Osteoblast (primary cell): ENCODE measurements at places on chromosomes 1 and 21. TPM values are rescaled to one million over a fixed set of nuclear protein-coding genes. Genes with fewer than 3 reads are reported as not detected.

DNA sequence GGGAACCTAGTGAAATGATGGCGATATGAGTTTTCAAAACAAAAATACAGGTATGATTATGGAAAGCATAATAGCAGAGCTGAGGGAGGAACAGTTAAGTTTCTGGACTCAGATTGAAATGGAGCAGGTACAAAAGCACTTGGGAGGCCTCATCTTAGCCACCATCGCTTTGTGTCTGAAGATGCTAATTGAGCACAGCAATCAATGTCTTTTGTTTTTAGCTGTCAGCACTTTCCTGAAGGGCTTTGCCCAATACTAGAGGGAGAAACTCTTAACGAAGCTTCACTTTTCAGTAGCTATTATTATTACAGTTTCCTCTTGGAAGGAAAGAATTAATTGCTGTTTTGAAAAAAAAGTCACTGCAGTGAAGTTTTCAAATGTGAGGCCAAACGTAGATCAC, 348.7 kb downstream of the RWDD3 start:
- H3K27me3 ChIP-seq, result no peaks in the 10 kb centered on the region
- no peak overlapping the region for H3K4me3 ChIP-seq
- no peak overlapping the region for H3K27ac ChIP-seq
- no peaks in the 10 kb centered on the region for H3K4me1 ChIP-seq

- no peak for DNase-seq
- peaks cover 3% of the 10 kb centered on the region for H3K27me3 ChIP-seq
- H3K4me3 ChIP-seq, result no peak overlapping the region
Measured at GRCh38 chr1:109134423-109134822, 20.5 kb downstream of the ELAPOR1 start.

GRCh38 chr1:171280599-171280998, 32.3 kb downstream of the FMO1 start:
- no peak overlapping the region for H3K27ac ChIP-seq
- no peak overlapping the region for H3K4me3 ChIP-seq
- no peak for DNase-seq
- no peaks in the 10 kb centered on the region for H3K4me1 ChIP-seq

- no peak overlapping the region for H3K4me3 ChIP-seq
- no peaks in the 10 kb centered on the region for H3K36me3 ChIP-seq
- peaks cover 39% of the 10 kb centered on the region for H3K4me1 ChIP-seq
- peak overlapping the region; percentile 50 for H3K27ac ChIP-seq
- H3K27me3 ChIP-seq, result no peaks in the 10 kb centered on the region
Measured at GRCh38 chr1:86153836-86154235, 2.7 kb downstream of the COL24A1 start.

DNA sequence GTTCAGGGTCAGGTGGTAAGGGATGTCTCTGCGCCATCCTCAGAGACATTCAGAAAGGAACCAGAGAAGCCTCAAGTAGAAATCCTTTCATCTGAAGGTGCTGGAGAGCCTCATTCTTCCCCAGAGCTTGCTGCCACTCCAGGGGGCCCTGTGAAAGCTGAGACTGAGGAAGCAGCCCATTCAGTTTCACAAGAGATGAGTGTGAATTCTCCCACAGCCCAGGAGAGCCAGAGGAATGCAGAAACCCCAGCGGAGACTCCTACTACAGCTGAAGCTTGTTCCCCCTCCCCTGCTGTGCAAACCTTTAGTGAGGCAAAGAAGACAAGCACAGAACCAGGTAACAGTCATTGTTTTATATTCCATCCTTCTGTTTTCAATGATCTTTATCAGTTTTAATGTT, 38.7 kb downstream of the ZBTB40 start:
- no peak overlapping the region for H3K27ac ChIP-seq
- H3K36me3 ChIP-seq, result no peaks in the 10 kb centered on the region
- H3K4me3 ChIP-seq, result no peak overlapping the region
- DNase-seq, result no peak

DNA sequence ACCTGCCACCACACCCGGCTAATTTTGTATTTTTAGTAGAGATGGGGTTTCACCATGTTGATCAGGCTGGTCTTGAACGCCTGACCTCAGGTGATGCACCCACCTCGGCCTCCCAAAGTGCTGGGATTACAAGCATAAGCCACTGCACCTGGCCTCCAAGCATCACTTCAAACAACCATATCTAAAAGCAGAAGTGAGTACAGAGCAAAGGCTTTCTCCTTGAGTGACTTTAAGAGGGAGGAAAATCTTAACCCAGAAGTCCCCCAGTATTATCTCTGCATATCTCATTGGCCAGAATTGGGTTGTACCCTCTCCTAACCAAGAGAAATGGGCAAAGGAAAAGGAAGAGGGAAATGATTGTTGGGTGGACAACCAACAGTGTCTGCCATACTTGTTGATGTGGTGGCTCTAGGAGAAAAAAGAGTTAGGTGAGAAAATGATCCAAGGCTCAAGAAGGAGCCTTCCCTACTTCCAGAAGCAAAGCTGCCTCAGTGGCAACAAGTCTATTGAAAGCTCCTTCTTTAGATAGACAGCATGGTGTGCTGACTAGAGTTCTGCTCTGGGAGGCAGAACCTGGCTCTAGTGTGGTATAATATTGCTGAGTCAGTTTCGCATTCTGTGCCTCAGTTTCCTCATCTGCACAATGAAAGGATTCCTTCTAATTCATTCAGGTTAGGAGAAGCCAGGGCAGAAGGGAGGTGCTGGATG, 16.8 kb upstream of the FOXE3 start:
- H3K4me1 ChIP-seq, result no peaks in the 10 kb centered on the region
- H3K27me3 ChIP-seq, result peaks cover 4% of the 10 kb centered on the region
- no peak for DNase-seq
- no peak overlapping the region for H3K27ac ChIP-seq

DNA sequence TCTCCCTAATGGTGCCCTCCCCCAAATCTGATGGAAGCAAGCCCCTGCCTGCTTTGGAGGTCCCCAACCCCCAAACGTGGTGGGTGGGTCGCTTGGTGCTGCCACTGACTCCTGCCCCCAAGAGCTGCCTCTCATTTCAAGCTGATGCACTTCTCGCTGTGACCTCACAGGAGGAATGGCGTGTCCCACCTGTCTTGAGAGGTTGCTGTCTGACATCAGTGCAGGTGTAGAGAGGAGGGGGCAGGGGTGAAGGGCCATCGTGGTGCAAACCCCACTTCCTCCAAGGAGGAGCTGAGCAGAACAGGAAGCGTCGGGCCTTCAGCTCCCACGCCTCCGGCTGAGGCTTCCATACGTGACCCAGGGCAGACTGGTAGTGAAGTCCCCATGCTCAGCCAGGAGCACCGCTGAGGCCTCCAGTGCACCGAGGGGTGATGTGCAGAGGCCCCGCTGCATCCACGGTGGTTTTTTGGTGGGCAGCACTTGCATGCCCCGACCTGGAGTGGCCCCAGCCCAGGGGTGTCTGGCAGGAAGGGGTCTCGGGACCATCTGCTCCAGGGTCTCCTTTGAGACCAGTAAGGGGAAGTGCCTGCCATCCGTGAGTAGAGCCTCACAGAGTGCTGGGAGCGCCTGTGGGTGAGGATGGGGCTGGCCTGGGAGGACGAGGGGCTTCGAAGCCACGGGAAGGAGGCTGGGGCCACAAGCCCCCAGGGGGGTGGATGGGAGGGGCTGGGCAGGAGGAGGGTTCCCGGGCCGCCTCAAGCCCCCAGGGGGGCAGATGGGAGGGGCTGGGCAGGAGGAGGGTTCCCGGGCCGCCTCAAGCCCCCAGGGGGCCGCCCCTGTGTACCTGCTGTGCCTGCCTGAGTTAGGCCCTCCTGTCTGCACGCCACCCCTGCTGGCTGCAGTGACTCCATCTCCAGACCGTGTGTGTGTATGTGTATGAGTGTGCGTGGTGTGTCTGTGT, 39.8 kb downstream of the WDR4 start:
- H3K4me1 ChIP-seq, result no peaks in the 10 kb centered on the region
- peaks cover 31% of the 10 kb centered on the region for H3K36me3 ChIP-seq
- no peak overlapping the region for H3K4me3 ChIP-seq
- DNase-seq, result peak; percentile 77
- no peaks in the 10 kb centered on the region for H3K27me3 ChIP-seq

DNA sequence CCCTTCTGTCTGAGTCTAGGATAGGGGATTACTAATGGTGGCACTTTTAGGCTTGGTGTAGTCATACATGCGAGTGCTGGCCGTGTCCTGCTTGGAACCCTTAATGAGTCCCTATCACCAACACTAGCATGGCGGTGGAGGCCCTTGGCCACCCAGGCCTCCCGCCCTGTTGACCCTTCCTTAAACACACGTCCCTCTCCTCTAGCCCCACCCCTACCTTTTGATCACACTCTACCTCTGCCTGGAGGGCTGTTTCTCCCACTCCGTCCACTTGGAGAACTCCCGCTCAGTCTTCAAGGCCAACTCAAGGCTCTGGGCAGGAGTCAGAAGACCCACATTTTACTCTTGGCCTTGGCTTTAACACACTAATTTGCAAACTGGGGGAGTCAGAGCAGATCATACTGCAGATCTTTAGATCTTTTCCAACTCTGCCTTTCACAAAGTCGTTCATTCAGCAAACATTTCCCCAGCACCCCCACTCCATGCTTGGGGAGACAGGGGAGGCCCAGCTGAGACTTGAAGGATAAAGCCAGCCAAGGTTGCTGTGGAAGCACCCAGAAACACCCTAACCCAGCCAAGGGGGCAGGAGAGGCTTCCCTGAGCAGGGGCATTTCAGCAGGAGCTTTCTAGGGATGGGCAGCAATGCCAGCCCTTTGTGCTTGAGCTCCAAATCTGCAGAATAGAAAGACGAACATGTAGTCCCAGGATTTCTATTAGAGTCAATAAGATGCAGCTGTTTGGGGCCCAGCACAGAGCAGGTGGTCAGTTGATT, 1.9 kb downstream of the PODN start:
- H3K36me3 ChIP-seq, result no peaks in the 10 kb centered on the region
- no peak overlapping the region for H3K4me3 ChIP-seq
- H3K27ac ChIP-seq, result no peak overlapping the region
- H3K27me3 ChIP-seq, result peaks cover 27% of the 10 kb centered on the region

DNA sequence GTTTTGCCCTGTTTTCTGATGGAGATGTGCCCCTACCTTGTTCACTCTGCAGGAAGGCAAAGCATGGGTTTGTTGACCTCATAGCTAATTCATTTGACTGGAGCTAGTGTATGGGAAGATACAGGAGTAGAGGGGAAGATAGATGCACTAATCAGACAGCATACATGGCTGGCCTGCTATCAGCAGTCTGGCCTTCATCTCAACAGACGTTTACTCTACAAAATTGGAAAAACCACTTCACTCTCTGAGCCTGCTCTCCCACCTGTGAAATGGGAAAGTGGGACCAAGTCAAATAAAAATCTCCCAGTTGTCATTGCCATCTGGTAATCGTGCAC, 235.2 kb upstream of the RAB4A start:
- no peak overlapping the region for H3K27ac ChIP-seq
- H3K36me3 ChIP-seq, result no peaks in the 10 kb centered on the region
- DNase-seq, result no peak
- no peaks in the 10 kb centered on the region for H3K4me1 ChIP-seq

DNA sequence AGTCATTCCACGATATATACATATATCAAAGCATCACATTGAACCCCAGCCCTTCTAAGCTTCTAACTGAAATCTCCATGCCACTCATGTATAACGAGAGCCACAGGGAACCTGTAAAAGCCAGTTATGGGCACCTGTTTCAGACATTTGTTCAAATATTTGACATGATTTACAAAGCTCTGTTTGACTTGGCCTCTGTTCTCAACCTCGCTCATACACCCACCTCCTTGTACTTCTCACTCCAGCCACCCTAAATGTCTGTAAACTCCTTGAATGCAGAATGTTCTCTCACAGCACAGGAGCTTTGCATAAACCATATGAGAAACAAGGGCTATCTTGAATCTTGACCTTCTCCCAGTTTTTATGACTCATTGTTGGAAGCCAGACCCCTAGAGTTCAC, 36.9 kb upstream of the CD2 start:
- H3K36me3 ChIP-seq, result no peaks in the 10 kb centered on the region
- H3K27me3 ChIP-seq, result no peaks in the 10 kb centered on the region
- H3K4me3 ChIP-seq, result no peak overlapping the region
- DNase-seq, result no peak
- no peak overlapping the region for H3K27ac ChIP-seq
- H3K4me1 ChIP-seq, result no peaks in the 10 kb centered on the region

- DNase-seq, result no peak
- no peaks in the 10 kb centered on the region for H3K36me3 ChIP-seq
- peaks cover 6% of the 10 kb centered on the region for H3K4me1 ChIP-seq
- no peaks in the 10 kb centered on the region for H3K27me3 ChIP-seq
Measured at GRCh38 chr1:83928396-83928795, 70.5 kb downstream of the TTLL7 start.

GRCh38 chr1:242691610-242691945, 167.1 kb upstream of the PLD5 start:
- H3K4me1 ChIP-seq, result no peaks in the 10 kb centered on the region
- H3K27me3 ChIP-seq, result no peaks in the 10 kb centered on the region
- DNase-seq, result no peak
- H3K27ac ChIP-seq, result no peak overlapping the region

GRCh38 chr1:40395190-40396175, 22.0 kb downstream of the SMAP2 start:
- H3K36me3 ChIP-seq, result no peaks in the 10 kb centered on the region
- no peak overlapping the region for H3K4me3 ChIP-seq
- peak overlapping the region; percentile 60 for H3K27ac ChIP-seq
- peaks cover 24% of the 10 kb centered on the region for H3K4me1 ChIP-seq
- no peak for DNase-seq
- no peaks in the 10 kb centered on the region for H3K27me3 ChIP-seq

DNA sequence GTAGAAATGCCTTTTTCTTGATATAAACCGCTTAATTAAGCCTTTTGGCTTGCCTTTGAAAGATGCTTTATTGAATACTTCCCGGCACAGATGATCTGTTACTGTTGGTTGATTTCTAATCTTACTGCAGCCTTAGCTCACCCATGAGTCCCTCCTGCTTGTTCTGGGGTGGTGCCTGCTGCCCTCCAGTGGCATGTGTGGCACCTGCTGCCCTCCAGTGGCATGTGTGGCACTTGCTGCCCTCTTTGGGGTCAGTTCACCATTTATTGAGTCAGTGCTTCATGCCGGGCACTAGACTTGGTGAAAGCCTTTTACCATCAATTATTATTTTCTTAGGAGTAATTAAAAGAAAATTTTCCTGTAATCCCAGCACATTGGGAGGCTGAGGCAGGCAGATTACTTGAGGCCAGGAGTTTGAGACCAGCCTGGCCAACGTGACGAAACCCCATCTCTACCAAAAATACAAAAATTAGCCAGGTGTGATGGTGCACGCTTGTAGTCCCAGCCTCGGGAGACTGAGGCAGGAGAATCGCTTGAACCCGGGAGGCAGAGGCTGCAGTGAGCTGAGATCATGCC, 54.3 kb downstream of the ADARB1 start:
- no peak overlapping the region for H3K4me3 ChIP-seq
- DNase-seq, result peak; percentile 94
- H3K27me3 ChIP-seq, result no peaks in the 10 kb centered on the region
- H3K27ac ChIP-seq, result peak overlapping the region; percentile 83

The HTR6 gene
- total RNA-seq, result under 0.01 TPM in 1 of 2 replicates, not detected in the other

The ZNF669 gene
- 10.1 and 11.8 TPM in 2 replicates for total RNA-seq

The GJC2 gene
- total RNA-seq, result 0.88 and 1.4 TPM in 2 replicates

The LIN28A gene
- not detected in 2 replicates for total RNA-seq

The TRIM46 gene
- 3.2 and 3.3 TPM in 2 replicates for total RNA-seq

The SLAMF1 gene
- not detected in 2 replicates for total RNA-seq

The KPRP gene
- total RNA-seq, result not detected in 2 replicates

The KCNE2 gene
- not detected in 2 replicates for total RNA-seq
